ENCODE measurements at places on chromosomes 12 and 14.

GRCh38 chr12:113658006-113658655, 186.5 kb upstream of the LHX5 start:
- no peaks in the 10 kb centered on the region for H3K36me3 ChIP-seq
- no peak overlapping the region for H3K4me3 ChIP-seq
- no peaks in the 10 kb centered on the region for H3K4me1 ChIP-seq
- H3K27me3 ChIP-seq: peaks cover under 1% of the 10 kb centered on the region
- no peak for DNase-seq

- H3K4me3 ChIP-seq: no peak overlapping the region
- peaks cover 11% of the 10 kb centered on the region for H3K27me3 ChIP-seq
- H3K4me1 ChIP-seq: peaks cover 4% of the 10 kb centered on the region
- no peak for DNase-seq
- H3K36me3 ChIP-seq: no peaks in the 10 kb centered on the region
- no peak overlapping the region for H3K27ac ChIP-seq
Observed at GRCh38 chr12:69687390-69687789, 11.7 kb downstream of the BEST3 start.

DNA sequence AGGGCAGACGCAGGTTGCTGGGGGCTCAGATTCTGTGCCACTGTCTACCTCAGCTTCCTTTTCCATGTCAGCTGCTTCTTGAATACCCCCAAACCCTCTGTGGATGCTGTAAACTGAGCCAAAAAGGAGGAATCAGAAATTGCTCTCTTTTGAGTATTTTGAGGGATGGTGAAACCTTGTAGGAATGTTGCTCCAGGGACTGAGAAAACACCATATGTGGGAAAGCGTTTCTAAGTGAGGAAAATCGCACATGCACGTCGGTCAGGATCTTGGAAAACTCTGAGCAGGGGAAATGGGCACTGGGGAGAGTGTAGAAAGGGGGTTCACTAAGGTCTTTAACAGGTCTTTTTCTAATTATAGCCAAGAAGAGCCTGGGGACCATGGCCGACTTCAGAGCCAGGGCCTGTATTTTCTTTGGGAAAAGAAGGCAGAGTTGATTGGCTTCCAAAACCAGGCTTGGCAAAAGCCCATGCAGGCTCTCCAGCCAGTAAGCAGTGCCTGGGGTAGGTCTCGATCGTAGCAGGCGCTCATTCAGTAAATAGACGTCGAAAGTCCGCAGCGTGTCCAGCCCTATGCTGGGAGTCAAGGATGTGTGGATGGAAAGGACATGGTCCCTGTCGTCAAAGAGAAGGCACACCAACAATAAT, 58.0 kb downstream of the NTF3 start:
- H3K36me3 ChIP-seq: no peaks in the 10 kb centered on the region
- no peak overlapping the region for H3K4me3 ChIP-seq
- no peaks in the 10 kb centered on the region for H3K27me3 ChIP-seq

GRCh38 chr12:57027011-57027804, 10.9 kb upstream of the TAC3 start:
- peaks cover 38% of the 10 kb centered on the region for H3K4me1 ChIP-seq
- no peak overlapping the region for H3K27ac ChIP-seq
- H3K4me3 ChIP-seq: no peak overlapping the region

GRCh38 chr12:20423557-20423956, 55.2 kb downstream of the PDE3A start:
- DNase-seq: no peak
- no peaks in the 10 kb centered on the region for H3K4me1 ChIP-seq
- no peaks in the 10 kb centered on the region for H3K36me3 ChIP-seq
- H3K4me3 ChIP-seq: no peak overlapping the region

DNA sequence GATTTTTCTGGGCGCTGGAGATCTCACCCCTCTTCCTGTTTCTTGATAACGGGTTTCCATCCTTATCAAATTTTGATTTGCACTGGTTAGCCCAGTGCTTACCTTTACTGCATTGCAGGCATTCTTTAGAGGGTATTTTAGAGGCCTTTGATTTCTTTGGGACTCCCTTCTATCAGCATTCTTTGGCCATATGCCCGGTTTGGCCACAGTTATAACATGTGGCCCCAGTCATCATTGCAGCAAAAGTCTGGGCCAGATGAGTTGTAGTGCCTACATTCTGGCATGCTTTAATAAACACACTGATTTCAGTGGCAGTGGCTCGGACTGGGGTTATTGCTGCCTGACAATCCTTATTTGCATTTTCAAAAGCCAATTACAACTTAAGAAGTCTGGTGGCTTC, 82.3 kb downstream of the KCNMB4 start:
- H3K36me3 ChIP-seq: no peaks in the 10 kb centered on the region
- no peak overlapping the region for H3K27ac ChIP-seq
- no peaks in the 10 kb centered on the region for H3K27me3 ChIP-seq
- H3K4me1 ChIP-seq: no peaks in the 10 kb centered on the region

DNA sequence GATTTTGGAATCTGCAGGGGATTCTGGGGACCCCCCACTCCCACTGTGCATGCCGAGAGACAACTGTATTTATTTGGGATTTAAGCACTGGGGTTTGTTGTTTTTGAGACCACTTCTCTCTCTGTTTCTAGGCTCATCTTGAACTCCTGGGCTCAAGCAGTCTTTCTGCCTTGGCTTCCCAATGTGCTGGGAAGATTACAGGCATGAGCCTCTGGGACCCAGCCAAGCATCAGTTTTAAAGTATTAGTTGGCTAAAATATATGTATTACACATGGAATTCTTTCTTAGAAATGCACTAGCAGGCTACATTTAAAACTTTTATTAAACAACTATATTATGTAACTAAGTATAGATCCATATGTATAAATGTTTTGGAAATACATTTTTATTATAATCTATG, 78.3 kb downstream of the AEBP2 start:
- no peak for DNase-seq
- H3K27me3 ChIP-seq: no peaks in the 10 kb centered on the region
- peaks cover 19% of the 10 kb centered on the region for H3K36me3 ChIP-seq
- no peak overlapping the region for H3K27ac ChIP-seq

GRCh38 chr12:69252033-69252432, 12.7 kb downstream of the CPSF6 start:
- no peak for DNase-seq
- H3K4me3 ChIP-seq: no peak overlapping the region
- no peaks in the 10 kb centered on the region for H3K27me3 ChIP-seq
- H3K27ac ChIP-seq: no peak overlapping the region
- peaks cover 40% of the 10 kb centered on the region for H3K4me1 ChIP-seq

GRCh38 chr14:91231446-91231845, 13.1 kb downstream of the GPR68 start:
- H3K27ac ChIP-seq: peak overlapping the region; percentile 99
- peaks cover 67% of the 10 kb centered on the region for H3K36me3 ChIP-seq
- peaks cover 74% of the 10 kb centered on the region for H3K4me1 ChIP-seq
- H3K4me3 ChIP-seq: peak overlapping the region; percentile 80
- H3K27me3 ChIP-seq: no peaks in the 10 kb centered on the region

- H3K4me3 ChIP-seq: no peak overlapping the region
- H3K36me3 ChIP-seq: peaks cover 17% of the 10 kb centered on the region
- no peaks in the 10 kb centered on the region for H3K27me3 ChIP-seq
- no peaks in the 10 kb centered on the region for H3K4me1 ChIP-seq
Observed at GRCh38 chr12:89655841-89656240, 52.8 kb downstream of the ATP2B1 start.

DNA sequence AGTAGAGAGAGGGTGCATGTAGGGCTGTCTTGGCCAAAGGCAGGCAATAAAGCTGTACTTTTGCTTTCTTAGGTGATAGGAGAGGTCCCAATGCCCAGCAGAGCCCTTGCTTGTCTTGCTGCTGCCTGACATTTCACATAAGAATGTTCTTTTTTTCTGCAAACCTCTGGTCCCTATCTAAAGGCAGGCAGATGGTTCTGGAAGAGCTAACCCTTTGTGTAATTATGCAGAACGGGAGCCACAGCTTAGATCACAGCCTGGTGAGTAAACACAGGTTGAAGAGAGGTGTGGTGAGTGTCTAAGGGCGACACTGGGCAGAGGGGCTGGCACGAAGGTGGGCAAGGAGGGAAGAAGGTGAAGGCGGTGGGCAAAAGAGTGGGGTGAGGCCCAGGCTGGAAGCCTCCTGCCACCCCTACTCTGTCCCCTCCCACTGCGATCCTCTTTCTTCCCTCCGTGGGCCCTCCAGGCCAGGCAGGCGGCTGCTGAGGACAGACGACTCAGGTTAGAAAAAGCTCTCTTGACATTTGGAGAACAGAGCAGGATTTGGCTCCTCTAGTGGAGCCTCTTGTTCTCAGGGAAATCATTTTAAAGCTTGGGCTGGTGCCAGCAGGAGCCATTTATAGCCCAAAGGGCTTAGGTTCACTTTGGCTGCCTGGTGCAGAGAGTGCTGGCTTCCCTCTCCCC, 42.8 kb downstream of the PRMT8 start:
- no peak overlapping the region for H3K4me3 ChIP-seq
- no peaks in the 10 kb centered on the region for H3K36me3 ChIP-seq
- peaks cover 21% of the 10 kb centered on the region for H3K27me3 ChIP-seq
- no peak for DNase-seq
- H3K4me1 ChIP-seq: no peaks in the 10 kb centered on the region
- H3K27ac ChIP-seq: no peak overlapping the region

DNA sequence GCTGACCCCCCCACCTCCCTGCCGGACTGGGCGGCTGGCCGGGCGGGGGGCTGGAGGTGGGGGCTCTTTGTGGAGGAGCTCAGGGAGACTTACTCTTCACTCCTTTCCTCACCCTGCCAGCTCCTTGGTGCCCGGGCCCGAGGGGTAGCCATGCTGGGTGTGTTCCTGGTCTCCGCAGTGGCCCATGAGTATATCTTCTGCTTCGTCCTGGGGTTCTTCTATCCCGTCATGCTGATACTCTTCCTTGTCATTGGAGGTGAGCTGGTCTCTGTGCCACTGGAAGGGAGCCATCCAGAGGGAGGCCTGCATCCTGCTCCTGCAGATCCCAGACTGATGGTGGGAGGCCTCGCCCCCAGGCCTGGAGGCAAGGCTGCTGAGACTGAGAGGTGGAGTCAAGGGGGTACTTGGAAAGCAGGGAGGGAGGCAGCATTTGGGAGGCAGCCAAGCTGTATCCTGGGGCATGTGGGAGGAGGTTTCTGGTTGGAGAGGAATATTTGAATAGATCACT, 19.7 kb downstream of the SOAT2 start:
- no peaks in the 10 kb centered on the region for H3K36me3 ChIP-seq
- no peak overlapping the region for H3K4me3 ChIP-seq
- no peak for DNase-seq
- no peak overlapping the region for H3K27ac ChIP-seq

GRCh38 chr14:74415115-74415437, 10.9 kb downstream of the SYNDIG1L start:
- H3K4me3 ChIP-seq: no peak overlapping the region
- H3K4me1 ChIP-seq: no peaks in the 10 kb centered on the region
- peaks cover 16% of the 10 kb centered on the region for H3K27me3 ChIP-seq
- no peak for DNase-seq

DNA sequence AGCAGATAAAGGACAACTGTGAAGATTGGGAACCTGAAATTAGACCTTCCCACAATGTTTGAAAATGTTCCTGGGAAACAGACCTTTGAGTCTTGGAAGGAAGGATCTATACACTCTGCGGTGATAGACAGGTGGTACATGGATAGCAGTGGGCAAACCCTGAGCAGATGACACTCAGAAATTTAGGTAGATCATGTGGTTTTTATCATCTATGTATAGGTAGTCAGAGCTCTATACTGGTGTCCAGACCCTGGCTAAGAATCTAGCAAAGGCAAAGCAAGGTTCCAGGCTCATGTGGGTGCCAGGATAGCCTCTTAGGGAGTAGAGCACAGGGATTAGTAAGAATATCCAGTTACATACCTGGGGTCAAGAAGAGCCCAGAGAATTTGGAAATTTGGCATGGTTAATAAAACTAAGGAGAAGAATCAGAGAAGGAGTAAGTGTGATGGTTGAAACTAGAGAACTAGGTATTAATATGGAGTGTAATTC, 331.2 kb upstream of the FBXO33 start:
- H3K36me3 ChIP-seq: no peaks in the 10 kb centered on the region
- no peaks in the 10 kb centered on the region for H3K27me3 ChIP-seq
- peaks cover 10% of the 10 kb centered on the region for H3K4me1 ChIP-seq
- H3K27ac ChIP-seq: no peak overlapping the region
- no peak for DNase-seq

GRCh38 chr14:41773536-41774279, 167.0 kb downstream of the LRFN5 start:
- no peaks in the 10 kb centered on the region for H3K27me3 ChIP-seq
- no peaks in the 10 kb centered on the region for H3K4me1 ChIP-seq
- DNase-seq: no peak
- H3K27ac ChIP-seq: no peak overlapping the region
- no peaks in the 10 kb centered on the region for H3K36me3 ChIP-seq

- H3K27ac ChIP-seq: no peak overlapping the region
- no peak overlapping the region for H3K4me3 ChIP-seq
Observed at GRCh38 chr12:68203460-68203875, 22.1 kb downstream of the IL26 start.

- DNase-seq: peak; percentile 57
- H3K27me3 ChIP-seq: peaks cover 12% of the 10 kb centered on the region
- peak overlapping the region; percentile 24 for H3K4me3 ChIP-seq
Observed at GRCh38 chr12:67697443-67697842, 48.9 kb downstream of the DYRK2 start.

GRCh38 chr12:7832059-7832696, 40.5 kb downstream of the SLC2A14 start:
- peak; percentile 37 for DNase-seq
- H3K4me3 ChIP-seq: no peak overlapping the region
- H3K27ac ChIP-seq: no peak overlapping the region
- H3K4me1 ChIP-seq: no peaks in the 10 kb centered on the region

DNA sequence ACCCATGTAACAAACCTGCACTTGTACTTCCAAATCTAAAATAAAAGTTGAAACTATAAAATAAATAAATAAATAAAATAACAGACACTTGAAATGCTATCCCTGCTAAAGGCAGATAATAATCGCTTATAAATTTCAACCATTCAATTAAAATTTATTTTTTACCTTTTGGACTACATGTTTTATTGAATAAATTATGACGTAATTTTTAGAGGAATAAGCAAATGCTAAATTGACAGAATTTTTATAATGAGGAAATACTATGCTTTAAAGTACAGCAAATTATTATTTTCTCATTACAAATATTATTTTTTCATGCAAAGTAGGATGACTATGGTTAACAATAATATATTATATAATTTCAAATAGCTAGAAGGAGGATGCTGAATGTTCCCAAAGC, 658.6 kb upstream of the LMO3 start:
- no peaks in the 10 kb centered on the region for H3K36me3 ChIP-seq
- H3K27me3 ChIP-seq: no peaks in the 10 kb centered on the region
- H3K4me3 ChIP-seq: no peak overlapping the region
- no peak overlapping the region for H3K27ac ChIP-seq
- no peaks in the 10 kb centered on the region for H3K4me1 ChIP-seq

DNA sequence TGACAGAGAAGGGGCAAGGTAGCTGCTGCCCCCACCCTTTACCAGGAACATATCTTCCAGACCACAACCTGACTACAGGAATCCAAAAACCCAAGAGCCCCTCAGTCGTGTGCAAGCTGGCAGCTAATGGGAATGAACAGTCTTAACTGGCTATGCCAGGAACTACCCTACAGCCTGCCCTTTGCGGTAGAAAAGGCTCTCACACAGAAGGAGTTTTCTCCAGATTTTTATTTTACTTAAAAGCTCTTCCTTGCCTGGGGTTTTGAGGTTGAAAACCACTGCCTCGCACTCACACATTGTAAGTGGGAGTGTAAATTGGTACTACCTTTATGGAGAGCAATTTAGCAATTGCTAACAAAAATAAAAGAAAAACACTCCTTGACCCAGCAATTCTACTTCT, 28.3 kb downstream of the PITPNM2 start:
- DNase-seq: peak; percentile 38
- H3K27me3 ChIP-seq: no peaks in the 10 kb centered on the region
- H3K36me3 ChIP-seq: peaks cover 17% of the 10 kb centered on the region
- peak overlapping the region; percentile 100 for H3K27ac ChIP-seq
- peaks cover 67% of the 10 kb centered on the region for H3K4me1 ChIP-seq
